Activated CD4-positive, alpha-beta T cell treated with anti-CD3 and anti-CD28 coated beads for 48 hours (primary cell): ENCODE measurements at places on chromosomes 2 and 18.

- no peak for DNase-seq
These were observed 28.8 kb downstream of the SP100 start for GRCh38 chr2:230444832-230445231.

GRCh38 chr2:56806924-56807323 lies 623.1 kb downstream of the CCDC85A start:
- no peak for DNase-seq

GRCh38 chr2:163756588-163756987 lies 20.8 kb upstream of the FIGN start:
- DNase-seq = no peak

DNA sequence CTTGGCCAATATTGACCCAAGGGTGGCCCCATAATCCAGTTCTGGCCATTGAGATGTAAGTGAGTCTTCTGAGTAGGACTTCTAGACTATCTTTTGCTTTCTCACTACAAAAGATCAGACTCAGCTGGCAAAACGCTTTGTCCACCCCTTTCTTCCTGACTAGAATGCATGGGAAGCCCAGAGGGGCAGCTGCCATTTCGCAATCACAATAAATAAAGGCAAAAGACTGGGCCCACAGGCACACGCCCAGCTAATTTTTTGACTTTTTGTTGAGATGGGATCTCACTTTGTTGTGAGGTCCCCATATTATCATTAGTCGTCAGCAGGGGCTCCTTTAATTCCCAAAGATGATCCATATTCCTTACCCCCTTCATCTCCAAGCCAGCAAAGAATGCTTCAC lies 41.1 kb upstream of the SGPP2 start:
- no peak for DNase-seq

- no peak for DNase-seq
These were observed 64.7 kb upstream of the RAB6C start for GRCh38 chr2:129914538-129915302.

DNA sequence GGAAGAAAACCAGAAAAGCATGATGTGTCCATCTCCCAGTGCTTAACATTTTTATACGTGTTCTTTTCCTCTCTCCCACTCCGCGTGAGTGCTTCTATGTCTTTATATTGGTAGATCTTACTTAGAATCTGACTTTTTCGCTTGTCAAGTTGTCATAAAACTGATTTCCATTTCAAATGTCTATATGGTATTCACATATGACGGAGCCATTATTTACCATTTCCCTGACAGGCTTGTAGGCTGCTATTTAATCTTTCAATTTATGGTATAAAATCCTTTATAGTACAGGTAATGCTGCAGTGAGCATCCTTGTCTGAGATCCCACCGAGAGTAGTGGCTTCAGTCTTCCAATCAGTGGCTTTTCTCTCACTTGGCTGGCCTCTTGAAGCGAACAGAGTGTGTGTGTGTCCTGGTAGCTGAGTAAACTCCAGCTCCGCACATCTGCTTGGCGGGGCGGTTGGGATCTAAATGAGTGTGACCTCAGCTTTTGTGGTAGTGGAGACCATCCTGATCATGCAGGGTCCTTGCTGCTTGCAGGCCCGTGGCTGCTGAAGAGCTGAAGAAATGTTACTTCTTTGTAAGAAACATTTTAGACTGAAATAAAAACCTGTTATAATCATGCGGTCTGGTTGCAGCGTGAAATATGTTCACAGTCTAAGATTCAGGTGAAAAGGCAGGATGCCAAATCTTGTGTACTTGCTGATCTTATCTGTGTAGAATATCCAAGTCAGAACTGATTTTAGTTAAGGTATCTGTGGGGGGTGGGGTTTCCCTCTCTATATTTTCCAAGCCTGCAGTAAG lies 40.2 kb downstream of the INPP4A start:
- peak; percentile 41 for DNase-seq

GRCh38 chr2:7497178-7497577 lies 580.0 kb downstream of the RNF144A start:
- no peak for DNase-seq

- no peak for DNase-seq
These were observed 486 bp upstream of the GPR39 start for GRCh38 chr2:132415915-132416722.

DNA sequence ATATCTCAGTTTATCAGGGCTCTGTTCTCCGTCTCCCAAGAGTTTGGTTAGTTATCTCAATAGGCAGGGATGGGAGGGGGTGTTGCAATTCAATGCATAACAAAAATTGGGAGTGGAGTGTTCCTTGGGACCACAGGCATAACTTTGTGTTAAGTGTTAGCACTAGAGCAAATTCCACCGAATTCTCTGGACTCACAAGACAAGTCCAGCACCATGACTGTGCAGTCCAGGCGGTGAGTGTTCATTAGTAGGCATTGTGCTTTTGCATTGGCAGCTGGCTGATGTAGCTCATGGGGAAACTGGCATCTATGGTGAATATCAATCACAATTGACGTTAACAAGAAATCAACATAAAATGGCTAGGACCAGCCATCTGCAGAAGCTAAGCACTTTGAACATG lies 79.0 kb upstream of the CABLES1 start:
- no peak for DNase-seq

DNA sequence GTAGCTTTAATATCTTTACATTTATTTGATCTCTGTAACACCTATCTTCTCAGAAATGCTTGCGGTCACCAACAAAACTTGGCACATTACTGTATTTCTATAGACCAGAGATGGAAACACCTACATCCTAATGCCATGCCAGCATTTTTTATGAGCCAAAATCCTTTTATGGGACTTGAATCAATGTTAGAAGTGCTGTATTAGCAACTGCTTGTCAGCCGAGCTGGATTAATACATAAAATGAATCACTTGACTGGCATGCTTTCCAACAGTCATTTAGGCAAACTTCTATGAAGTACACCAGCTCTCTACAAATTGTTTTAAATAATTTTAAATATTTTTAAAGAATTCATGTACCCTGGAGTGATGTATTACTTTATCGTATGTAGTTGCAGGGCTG lies 272.9 kb upstream of the NRP2 start:
- DNase-seq = no peak

DNA sequence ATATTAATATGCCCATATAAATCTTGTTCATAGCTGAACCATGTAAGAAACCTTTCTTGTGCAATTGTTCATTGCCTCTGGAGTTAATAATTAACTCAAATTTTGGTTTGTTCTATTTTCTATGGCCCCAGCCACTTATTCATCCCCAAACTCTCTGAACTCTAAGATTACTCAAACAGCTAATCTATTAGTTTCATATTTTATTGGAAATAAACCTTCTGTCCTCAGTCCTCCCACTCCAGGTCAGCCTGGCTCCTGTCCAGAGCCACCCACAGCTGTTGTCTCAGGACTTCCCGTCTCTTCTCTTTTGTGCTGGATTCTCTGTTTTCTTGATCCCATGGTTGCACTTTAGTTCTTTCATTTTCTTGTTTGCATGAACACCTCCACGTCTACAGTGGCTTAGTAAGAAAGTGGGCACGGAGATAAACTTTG lies 4.4 kb upstream of the RNF103 start:
- no peak for DNase-seq

DNA sequence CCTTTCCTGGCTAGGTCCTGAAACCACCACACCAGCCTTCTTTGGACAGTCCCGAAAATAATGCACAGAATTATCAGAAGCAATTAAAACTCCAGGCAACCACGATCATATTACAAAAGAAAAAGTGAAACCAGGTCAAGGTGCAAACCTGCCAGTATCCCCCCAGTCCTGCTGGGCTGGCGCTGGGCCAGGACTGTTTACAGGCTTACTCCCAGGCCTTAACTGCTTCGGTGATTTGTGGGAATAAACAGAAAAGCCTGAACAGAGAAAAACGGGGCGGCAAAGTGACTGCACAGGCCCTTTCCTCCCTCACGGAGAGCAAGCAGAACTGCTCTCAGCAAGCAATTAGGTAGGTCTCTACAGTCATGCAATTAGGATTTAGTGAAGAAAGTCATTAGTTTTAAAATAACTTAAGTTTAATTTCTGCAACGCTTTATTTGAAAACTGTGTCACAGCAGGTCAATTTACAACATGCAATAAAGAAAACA lies 1.3 kb downstream of the HDAC4 start:
- peak; percentile 41 for DNase-seq

- DNase-seq = no peak
These were observed 57.3 kb upstream of the CBLN2 start for GRCh38 chr18:72601481-72601880.

GRCh38 chr2:69615078-69615625 lies 28.4 kb downstream of the AAK1 start:
- DNase-seq = no peak
